Activated naive CD8-positive, alpha-beta T cell treated with anti-CD3 and anti-CD28 coated beads, Interleukin-2, amount 10 ng/mL, durations not matched to agents 7 days and 5 days (primary cell): ENCODE measurements at places on chromosomes 5 and 9. TPM values are rescaled to one million over a fixed set of nuclear protein-coding genes. Genes with fewer than 3 reads are reported as not detected.

Gene FAM120AOS
- 39.8 TPM for total RNA-seq

Gene LYRM7
- total RNA-seq: 18.2 TPM

Gene PFN3
- not detected for total RNA-seq

Gene ZNF169
- total RNA-seq: 11.6 TPM

Gene CCL27
- not detected for total RNA-seq

Gene RC3H2
- 52.6 TPM for total RNA-seq

Gene GOLGA2
- 72.7 TPM for total RNA-seq

Gene ARHGEF37
- total RNA-seq: 0.83 TPM
